ENCODE measurements at places on chromosomes 2 and 18. TPM values are rescaled to one million over a fixed set of nuclear protein-coding genes. Genes with fewer than 3 reads are reported as not detected.

The PTPRN gene
- not detected for total RNA-seq

The SLC30A3 gene
- 6.3 TPM for total RNA-seq

The FOXD4L1 gene
- not detected for total RNA-seq

The UGT1A4 gene
- not detected for total RNA-seq

The MC5R gene
- total RNA-seq = not detected

The UPP2 gene
- not detected for total RNA-seq

The ACMSD gene
- total RNA-seq = not detected

The LHCGR gene
- not detected for total RNA-seq

The VPS54 gene
- 17.4 TPM for total RNA-seq

The DYSF gene
- 47.2 TPM for total RNA-seq

The MYOM1 gene
- 0.26 TPM for total RNA-seq

The MOGAT1 gene
- not detected for total RNA-seq

The OSBPL1A gene
- 13.9 TPM for total RNA-seq

The G6PC2 gene
- total RNA-seq = not detected

The TNFRSF11A gene
- total RNA-seq = 42.5 TPM

The ADD2 gene
- 23.4 TPM for total RNA-seq

The DTNA gene
- total RNA-seq = 1.9 TPM

The LRP1B gene
- total RNA-seq = 0.13 TPM

The GPR17 gene
- not detected for total RNA-seq

The LANCL1 gene
- total RNA-seq = 22.1 TPM

The BIN1 gene
- total RNA-seq = 27.4 TPM

The RAX gene
- total RNA-seq = not detected

The ERFE gene
- 0.13 TPM for total RNA-seq

The CRACDL gene
- total RNA-seq = 3.0 TPM

The UGT1A9 gene
- not detected for total RNA-seq

The TXNL4A gene
- total RNA-seq = 42.0 TPM

The SIGLEC15 gene
- under 0.01 TPM for total RNA-seq

All from dermis microvascular lymphatic vessel endothelial cell (primary cell).